ENCODE measurements at places on chromosomes 7 and 10.

DNA sequence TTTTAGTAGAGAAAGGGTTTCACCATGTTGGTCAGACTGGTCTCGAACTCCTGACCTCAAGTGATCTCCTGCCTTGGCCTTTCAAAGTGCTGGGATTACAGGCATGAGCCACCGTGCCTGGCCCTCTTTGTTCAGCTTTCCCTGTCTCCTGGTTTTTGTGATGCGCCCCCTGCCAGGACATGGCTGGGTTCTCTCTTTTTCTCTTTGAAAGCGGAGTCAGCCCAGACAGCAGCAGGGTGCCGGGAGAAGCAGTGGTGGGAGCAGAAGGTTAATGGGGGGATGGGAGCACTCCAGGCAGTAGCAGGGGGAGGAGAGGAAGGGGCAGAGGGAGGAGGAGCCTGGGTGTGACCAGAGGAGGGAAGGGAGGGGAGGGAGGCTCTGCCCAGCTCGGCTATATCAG is 1.8 kb downstream of the MUC3A start:
- DNase-seq = no peak

DNA sequence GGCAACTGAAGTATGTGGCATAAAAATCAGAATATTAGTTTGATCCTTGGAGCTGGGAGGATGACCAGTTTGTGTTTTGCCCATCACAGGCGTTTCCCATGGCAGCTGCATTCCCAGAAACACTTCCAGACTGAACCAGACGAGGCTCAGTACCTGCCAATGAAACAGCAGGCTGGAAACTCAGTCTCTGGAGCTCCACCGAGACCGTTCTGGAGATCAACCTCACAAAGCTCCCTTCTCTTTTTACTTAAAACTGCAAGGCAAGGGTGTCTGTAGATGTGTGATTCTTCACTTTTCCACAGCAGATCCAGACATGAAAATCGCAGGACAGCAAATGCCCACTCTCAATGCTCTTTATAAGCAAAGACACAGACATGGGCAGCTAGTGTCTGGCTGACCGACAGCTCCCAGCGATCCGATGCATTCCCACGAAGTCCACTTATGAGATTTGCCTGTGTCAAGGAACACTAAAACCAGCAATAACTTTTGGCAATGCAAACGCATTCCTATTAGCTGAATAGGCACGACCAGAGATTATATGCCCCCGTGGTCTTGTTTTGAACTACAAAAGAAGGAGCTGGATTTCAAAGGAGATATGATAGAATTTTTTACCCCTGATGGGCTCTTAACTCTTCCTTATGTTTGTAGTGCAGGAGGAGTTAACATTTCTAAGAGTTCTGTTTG is 72.6 kb downstream of the ADAM12 start:
- peak; percentile 71 for DNase-seq

- no peak for DNase-seq
Observed at GRCh38 chr10:115214829-115215228, 121.7 kb downstream of the ATRNL1 start.

GRCh38 chr10:75845176-75845947 is 413.9 kb downstream of the LRMDA start:
- DNase-seq = no peak

DNA sequence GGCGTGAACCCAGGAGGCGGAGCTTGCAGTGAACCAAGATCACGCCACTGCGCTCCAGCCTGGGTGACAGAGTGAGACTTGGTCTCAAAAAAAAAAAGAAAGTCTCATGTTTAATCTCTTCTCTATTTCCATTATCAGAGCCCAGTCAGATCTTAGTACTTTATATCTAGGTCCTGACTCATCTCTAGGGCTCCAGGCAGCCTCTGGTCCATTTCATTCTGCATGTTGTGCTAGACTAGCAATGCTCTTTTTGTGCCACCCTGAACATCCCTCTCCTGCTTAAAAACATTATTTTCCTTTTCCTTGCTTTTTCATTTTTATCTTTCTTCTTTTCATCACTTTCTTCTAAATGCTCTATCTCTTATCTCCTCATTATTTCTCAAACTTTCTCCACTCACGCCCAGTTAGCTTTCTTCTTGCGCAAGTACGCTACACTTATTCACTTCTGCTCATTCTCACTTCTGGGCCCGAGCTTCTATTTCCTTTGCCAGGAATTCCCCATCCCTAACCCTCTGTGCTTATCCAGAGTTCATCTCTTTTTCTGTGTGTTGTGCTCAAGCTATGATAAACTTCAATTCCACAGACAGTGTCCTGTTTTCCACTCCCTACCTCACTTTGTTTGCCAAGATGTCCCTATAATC is 63.9 kb downstream of the BTAF1 start:
- peak; percentile 39 for DNase-seq

GRCh38 chr7:80182630-80183276 is 48.1 kb downstream of the GNAI1 start:
- DNase-seq = peak; percentile 58

- DNase-seq = peak; percentile 81
Observed at GRCh38 chr7:90626013-90626412, 29.9 kb downstream of the CDK14 start.

DNA sequence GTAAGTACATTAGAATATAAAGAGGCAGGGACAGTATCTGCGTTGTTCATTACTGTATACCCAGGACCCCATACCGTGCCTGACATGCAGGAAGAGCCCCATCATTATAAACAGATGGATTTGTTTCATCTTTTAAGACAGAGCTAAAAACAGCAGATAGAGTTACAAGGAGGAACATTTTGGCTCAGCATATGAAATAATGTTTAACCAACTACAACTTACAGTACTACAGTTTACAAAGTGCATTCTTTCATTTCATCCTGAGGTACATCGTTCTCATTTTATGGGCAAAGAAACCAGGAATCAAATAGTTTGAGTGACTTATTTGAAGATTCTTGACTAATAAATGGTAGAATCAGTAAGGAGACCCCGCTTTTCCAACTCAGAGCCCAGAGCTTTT is 38.1 kb upstream of the AGBL3 start:
- DNase-seq = peak; percentile 28

- DNase-seq = peak; percentile 10
Observed at GRCh38 chr7:158707610-158708009, 3.0 kb upstream of the NCAPG2 start.
